ENCODE measurements at places on chromosomes 11 and 22. TPM values are rescaled to one million over a fixed set of nuclear protein-coding genes. Genes with fewer than 3 reads are reported as not detected.

MMP12 gene
- not detected for total RNA-seq

GRCh38 chr11:8564526-8564925, 29.5 kb downstream of the STK33 start:
- no peak for DNase-seq
- no peaks in the 10 kb centered on the region for H3K36me3 ChIP-seq
- no peaks in the 10 kb centered on the region for H3K4me1 ChIP-seq
- H3K27me3 ChIP-seq: no peaks in the 10 kb centered on the region
- no peak overlapping the region for H3K4me3 ChIP-seq
- H3K27ac ChIP-seq: no peak overlapping the region

C11orf97 gene
- total RNA-seq: not detected

CARD16 gene
- 6.7 TPM for total RNA-seq
